Activated naive CD4-positive, alpha-beta T cell treated with anti-CD3 and anti-CD28 coated beads, Interleukin-2, amount 50 U/mL, for 16 hours (primary cell): ENCODE measurements at places on chromosomes 2 and 18.

DNA sequence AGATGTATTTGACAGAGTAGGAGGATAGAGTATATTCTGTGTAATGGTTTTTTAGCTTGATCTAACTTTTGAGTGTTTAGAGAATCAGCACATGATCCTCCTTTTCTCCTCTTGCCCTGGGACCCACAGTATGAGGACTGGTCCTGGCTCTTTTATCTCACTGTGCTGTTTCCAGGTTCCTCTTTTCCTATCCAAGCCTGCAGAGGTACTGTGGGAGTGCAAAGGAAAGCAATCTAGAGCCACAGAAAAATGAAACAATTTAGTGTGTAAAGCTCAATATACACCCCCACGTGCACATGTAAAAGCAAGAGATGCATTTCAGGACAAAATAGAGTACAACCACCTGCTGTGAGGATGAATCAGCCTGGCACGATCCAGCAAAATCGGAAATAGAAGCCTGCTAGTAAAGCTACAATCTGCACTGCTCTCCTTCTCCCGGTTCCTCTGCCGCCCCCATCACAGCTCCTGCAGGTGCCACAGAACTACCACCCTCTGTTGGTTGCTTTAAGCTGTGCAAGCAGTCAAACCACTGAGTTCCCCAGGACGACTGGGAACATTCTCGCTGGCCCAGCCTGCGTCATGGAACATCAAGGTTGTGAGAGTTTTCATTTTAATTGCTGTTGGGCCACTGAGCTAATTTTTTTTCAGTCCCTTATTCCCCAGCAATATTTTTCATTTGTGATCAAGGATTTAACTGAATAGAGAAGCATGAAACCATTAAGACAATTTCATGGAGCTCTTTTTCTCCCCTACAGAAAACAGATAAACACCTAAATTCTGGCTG is 47.8 kb upstream of the MAPRE3 start:
- DNase-seq = peak; percentile 32

- no peak for DNase-seq
Observed at GRCh38 chr18:40413160-40413559, 1541.9 kb upstream of the PIK3C3 start.

DNA sequence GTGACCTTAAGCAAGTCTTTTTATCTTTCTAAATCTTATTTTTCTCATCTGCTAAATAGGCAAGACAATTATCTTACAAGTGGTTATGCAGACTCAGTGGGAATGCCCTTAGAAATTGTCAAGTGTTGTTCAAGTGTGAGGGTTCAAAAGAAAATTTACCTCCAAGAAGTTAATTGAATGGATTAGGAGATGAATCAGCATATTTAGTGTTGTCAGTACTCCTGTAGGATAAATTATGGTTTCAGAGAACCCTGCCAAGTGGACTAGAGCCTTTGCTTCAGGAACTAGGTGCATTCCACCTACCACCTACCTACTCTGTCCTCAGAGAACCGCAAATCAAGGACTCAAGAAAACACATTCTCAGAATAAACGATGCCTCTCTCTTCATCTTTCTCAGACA is 69.8 kb upstream of the KCTD1 start:
- DNase-seq = no peak

GRCh38 chr2:51149725-51150124 is 117.8 kb upstream of the NRXN1 start:
- DNase-seq = no peak

- no peak for DNase-seq
Observed at GRCh38 chr2:169452080-169452479, 27.2 kb upstream of the BBS5 start.

DNA sequence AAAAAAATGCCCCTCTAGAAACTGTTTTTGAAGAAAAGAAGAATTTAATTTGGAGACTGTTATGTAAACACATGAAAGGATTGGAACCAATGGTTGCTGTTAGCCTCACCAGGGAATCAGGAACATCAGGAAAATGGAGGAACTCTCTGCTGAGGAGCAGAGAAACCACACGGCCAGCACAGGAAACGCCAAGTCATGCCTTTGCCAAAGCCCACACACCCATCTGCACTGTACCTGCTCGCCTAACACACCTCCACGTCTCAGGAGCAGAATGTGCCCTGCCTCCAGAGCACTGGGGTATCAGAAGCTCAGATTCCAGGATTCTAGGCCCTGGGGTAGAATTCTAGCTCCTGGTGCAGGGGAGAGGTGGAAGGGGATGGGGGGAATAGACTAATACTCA is 9.8 kb upstream of the SCYGR1 start:
- no peak for DNase-seq

GRCh38 chr2:130728007-130728454 is 839 bp upstream of the GPR148 start:
- no peak for DNase-seq

- DNase-seq = no peak
Observed at GRCh38 chr2:185919155-185919554, 180.6 kb downstream of the FSIP2 start.

DNA sequence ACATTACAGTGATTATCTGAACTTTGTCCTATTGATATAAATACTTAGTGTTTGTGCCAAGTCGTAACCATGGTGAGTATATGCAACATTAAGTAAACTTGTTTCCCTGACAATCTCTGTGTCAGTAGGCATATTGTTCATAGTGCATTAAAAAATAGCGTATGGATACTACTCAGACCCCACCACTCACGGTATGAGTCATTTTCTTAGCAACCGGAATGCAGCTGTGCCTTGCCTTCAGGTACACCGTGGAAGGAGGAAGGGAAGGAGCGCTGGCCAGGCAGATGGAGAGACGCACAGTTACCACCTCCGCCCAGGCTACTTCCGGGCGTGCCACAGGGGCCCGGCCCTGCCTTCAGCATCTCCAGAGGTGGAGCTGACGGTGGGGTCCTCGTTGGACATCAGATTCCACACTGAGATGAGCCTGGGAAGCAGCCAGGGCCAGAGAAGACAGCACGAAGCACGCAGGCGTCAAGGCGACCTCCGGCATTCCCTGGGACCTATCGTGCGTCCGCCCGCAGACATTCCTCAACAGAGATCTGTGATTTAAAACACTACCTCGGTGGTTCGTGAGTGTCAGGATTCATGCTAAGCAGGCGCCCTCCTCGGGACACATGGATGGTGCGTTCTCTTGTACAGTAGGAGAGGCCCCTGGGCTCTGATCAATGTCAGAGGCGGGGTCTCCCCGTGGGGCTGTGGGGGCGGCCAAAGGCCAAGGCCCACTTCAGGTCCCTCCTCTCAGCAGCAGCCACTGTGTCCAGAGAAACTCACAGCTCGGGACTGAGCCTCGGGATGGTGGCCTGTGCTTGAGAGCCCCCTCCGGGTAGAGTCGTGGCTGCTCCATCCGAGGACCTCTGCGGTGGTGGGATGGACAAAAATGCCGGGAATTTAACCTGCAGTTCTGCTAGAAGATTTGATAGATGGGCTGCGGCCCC is 82.2 kb upstream of the HDAC4 start:
- no peak for DNase-seq

- no peak for DNase-seq
Observed at GRCh38 chr2:74501335-74502071, 2.1 kb upstream of the LBX2 start.

DNA sequence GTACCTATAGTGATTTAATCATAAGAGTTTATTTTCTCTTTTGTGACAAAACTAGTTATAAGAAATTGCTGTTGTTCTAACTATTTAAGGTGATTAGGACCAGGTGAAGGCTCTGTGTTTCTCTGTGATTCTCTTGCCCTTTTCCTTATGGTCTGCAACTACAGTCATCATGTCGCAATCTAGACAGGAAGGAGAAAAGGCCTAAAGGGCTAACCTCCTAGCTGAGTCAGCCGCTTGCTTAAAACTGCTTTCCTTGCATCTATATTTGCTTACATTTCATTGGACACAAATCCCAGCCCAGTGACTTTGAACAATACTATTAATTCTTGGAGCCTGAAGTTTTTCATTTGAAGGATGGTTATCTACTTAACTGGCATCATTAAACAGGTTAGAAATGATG is 93.1 kb downstream of the PIK3C3 start:
- no peak for DNase-seq

- no peak for DNase-seq
Observed at GRCh38 chr2:118967124-118967880, 25.3 kb downstream of the MARCO start.

DNA sequence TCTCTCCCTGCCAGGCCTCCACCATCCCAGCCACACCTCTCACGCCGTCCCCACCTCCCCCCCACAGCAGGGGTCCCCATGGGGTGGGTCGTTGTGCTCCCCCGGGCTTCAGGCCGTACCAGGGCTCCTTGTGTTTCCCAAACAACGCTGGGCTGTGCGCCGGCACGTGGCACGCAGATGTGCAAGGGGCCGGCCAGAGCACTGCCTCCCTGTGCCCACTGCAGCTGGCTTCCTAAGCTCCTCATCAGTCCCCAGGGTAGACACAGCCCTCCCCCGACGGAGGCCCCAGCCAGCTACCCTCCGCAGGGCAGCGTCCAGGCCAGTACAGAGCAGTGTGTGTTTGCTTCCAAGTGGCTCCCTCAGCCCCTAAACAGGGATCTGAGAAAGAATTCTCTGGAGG is 34.0 kb downstream of the BIN1 start:
- no peak for DNase-seq

- no peak for DNase-seq
Observed at GRCh38 chr2:10581021-10581420, 108.8 kb downstream of the NOL10 start.

DNA sequence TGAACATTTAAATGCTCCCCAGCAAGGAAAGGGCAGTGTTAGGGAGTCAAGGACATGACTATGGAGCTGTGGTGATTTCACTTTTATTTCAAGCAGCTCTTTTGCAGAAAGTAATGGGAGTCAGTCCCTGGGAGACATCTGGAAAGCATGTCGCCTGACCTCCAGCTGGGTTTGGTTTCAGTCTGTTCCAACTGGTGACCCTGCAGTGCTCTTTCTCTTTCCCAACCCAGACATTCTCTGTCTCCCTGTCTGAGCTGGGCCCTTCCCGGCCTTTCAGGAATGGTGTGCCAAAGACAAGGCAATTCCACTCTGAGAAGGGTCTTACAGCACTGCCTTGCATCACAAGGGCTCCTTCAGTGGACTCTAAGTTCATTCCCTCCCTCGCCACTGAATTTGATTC is 323.2 kb downstream of the OSR1 start:
- DNase-seq = no peak

DNA sequence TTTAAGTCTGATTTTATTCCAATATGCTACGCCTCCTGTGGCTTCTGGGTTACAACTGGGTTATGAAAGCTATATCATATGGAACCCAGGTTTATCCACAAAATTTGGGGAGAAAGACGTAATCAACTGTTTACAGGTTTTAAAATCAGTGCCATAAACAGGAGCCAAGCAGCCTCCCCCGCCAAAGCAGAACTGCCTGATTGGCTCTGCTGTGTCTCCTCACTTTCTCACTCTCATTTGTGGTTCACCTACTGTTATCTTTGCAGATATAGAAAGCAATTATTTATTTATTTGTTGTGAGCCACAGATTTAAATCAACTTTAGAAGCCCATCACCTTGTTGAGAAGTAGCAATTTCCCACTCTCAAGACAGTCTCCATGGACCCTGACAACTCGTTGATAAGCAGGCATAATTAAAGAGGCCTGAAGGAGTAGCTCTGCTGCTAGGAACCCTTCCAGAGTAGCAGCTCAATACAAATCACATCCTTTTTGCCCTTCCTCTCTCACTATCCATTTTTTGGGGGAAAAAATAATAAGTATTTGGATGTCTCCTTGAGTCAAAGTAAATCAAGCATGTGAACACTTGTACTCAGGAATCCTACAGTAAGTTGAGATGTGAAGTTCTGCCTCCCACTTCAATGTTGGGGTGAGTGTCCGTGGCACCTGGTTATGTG is 191.0 kb upstream of the CCDC150 start:
- DNase-seq = no peak

GRCh38 chr2:105576440-105577241 is 168.1 kb upstream of the NCK2 start:
- DNase-seq = no peak

GRCh38 chr2:164069540-164069939 is 333.7 kb upstream of the FIGN start:
- DNase-seq = no peak

- DNase-seq = no peak
Observed at GRCh38 chr2:190979906-190980629, 33.9 kb downstream of the STAT1 start.

DNA sequence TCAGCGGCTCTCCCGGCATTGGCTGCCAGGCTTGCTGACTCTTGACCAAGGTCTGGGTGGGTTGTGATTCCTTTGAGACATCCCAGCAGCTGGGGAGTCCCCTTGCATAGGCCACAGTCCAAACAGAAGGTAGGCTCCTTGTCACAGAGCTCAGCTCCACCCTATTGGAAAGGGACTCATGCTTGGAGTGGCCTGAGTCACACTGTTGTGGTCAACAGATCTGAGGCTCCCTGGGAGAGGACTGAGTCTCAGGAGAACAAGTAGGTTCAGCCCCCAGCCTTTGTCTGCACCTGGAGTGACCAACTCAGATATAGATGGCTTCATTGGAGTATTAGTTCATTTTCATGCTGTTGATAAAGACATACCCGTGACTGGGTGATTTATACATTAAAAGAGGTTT is 32.1 kb upstream of the SH3BP4 start:
- DNase-seq = no peak

- DNase-seq = no peak
Observed at GRCh38 chr2:234251326-234252271, 201.1 kb downstream of the SPP2 start.

GRCh38 chr2:238862701-238863100 is 14.8 kb downstream of the TWIST2 start:
- no peak for DNase-seq

DNA sequence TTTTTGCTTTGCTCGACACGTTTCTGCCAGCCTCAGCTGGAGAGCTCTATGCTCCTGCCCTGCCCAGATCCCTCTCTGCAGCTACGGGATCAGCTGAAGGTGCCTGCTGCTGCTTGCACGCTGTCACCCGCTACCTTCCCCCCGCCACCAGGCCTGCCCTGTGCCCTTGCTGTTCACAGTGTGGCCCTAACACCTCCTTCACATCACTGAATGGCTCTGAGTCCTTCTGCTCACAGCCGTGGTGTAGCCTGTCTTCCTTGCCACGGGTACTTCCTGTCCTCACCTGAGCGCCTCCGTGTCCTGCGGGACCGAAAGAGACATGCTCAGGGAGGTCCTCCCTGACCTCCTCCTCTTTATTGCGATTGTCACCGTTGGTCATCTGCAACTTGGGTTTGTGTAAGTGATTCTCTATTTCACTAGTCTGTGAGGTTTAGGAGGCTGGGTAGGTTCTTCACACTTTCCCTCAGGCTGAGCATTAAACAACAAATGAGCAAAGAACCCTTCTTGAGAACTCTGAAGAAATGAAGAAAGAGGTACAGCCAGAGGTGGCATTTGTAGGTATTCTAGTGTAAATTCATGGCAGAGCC is 127.5 kb downstream of the NCK2 start:
- no peak for DNase-seq

DNA sequence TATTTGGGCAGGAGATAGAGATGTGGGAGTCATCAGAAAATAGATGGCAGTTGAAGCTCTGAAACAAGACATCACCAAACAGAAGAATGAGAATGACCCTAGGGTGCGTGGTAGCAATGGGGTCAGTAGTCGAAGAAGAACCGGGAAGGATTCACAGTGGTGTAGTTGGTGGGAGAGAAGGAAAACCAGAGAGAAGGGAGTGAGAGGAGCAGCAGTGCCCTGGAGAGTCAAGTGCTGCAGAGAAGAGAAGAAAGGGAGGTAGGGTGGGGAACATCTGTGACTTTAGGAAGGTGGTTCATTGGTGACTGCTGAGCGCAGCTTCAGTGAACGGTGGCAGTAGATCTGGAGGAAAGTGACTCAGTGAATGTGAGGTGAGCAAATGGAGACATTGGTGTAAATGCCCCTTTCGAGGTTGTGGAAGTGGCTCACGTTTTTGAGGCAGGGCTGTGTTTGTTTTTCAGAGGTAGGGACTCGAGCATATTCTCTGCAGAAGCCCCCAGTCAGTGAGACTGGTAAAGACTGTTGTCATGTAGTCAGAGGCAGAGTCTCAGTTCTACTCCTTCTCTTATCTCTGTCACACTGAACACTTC is 36.4 kb downstream of the CDC42EP3 start:
- peak; percentile 22 for DNase-seq
